ENCODE measurements at places on chromosomes 5 and 9. TPM values are rescaled to one million over a fixed set of nuclear protein-coding genes. Genes with fewer than 3 reads are reported as not detected.

Gene CKMT2
- 1.8 TPM for total RNA-seq

Gene CLPTM1L
- 40.4 TPM for total RNA-seq

DNA sequence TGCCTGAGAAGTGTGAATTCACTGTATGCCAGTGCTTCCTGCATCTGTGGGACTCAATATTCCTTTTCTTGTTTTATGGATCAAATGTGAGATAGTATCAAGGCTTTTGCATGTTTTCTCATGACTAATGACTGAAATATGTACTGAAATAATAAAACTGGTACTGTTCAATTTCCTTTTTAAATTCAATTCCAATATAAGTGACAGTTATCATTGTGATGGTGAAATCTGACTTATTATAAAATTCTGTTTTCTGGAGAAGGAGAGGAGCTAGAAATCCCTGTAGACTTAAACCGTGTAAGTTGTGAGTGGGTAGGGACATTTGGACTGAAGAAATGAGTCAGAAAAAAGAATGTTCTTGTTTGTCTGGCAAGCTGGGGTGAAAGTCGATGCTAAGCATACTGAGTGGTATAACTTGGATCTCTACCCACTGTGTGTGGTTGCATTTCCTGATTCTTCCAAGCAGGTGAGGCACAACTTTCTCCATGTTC, 245.2 kb downstream of the EFNA5 start:
- H3K4me1 ChIP-seq = no peaks in the 10 kb centered on the region
- no peaks in the 10 kb centered on the region for H3K36me3 ChIP-seq
- no peak for DNase-seq
- H3K27ac ChIP-seq = no peak overlapping the region

DNA sequence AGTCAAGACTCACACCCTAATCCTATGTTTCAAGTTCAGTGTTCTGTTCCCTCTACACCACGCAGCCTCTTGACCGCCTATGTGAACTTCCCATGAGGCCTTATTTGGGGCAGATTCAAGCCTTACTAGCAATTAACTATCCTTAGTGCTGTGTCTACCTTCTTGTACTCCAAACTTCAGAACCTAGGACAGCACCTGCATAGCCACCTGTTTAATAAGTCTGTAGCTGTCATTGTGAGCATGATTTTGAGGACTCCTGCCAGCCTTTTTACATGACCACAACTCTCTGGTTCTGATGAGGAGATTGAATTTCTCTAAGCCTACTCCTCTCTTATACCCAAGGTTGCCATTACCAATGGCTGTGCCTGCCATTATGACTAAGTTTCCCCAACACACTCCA, 50.8 kb upstream of the PCSK1 start:
- no peak overlapping the region for H3K27ac ChIP-seq
- no peaks in the 10 kb centered on the region for H3K4me1 ChIP-seq
- H3K27me3 ChIP-seq = no peaks in the 10 kb centered on the region
- no peaks in the 10 kb centered on the region for H3K36me3 ChIP-seq
- no peak overlapping the region for H3K4me3 ChIP-seq
